NCI-H446 (cell line): ENCODE measurements at places on chromosomes 12 and 14.
A peak's percentile ranks its signal among the peaks of the same experiment; 100 is the strongest.

- no peak for DNase-seq
These were observed 10.1 kb upstream of the SLC6A15 start for GRCh38 chr12:84922693-84923092.

DNA sequence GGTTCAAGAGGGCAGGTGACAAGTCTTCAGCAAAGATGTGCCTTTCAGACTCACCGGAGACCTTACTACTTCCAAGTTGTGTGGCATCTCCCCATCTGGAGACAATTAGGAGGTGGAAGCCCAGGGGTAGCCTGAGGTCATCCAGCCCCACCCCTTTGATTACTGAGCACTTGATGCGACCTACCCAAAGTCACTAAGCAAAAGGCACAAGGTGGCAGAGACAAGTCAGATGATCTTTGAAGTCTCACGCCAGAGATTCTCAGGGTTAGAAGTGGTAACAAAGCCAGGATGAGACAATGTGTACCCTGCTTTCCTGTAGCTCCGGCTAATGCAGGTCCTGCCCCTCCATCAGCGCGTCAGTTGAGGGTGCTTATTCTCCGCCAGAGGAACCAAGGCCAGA is 1.4 kb upstream of the FOXN3 start:
- peak; percentile 33 for DNase-seq

DNA sequence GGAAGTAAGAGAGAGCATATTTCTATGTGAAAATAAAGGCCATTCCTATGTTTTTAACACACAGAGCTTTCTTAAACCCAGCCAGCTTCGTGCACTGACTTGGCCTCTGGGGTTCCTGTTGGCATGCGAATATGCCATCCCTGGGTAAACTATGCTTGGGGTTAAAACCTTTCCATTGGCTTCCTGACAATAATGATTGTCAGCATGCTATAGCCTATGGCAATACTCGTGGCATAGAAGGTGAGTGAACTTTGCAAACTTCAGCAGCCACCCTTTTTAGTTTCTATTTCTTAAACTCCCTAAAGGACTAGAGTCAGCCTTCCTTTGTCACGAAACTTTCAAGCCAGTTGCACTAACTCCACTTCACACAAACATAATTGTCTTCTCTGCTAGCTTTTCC is 148.4 kb upstream of the RGS6 start:
- DNase-seq, result no peak

GRCh38 chr12:79895071-79895470 is 39.8 kb downstream of the PPP1R12A start:
- DNase-seq, result no peak
